ENCODE measurements at places on chromosomes 12 and 14. TPM values are rescaled to one million over a fixed set of nuclear protein-coding genes. Genes with fewer than 3 reads are reported as not detected.

Gene CD163
- total RNA-seq = 19.4 TPM

Gene GABARAPL1
- total RNA-seq = 86.9 TPM

Gene GALNT8
- total RNA-seq = 1.3 TPM

Gene PRB4
- not detected for total RNA-seq

Gene FBLN5
- total RNA-seq = 52.1 TPM

Gene EPYC
- not detected for total RNA-seq

Gene TRHDE
- 10.9 TPM for total RNA-seq

Gene SERPINA12
- not detected for total RNA-seq

Gene TAS2R43
- total RNA-seq = 4.9 TPM

Gene CCDC175
- total RNA-seq = not detected

Gene LUM
- total RNA-seq = 93.7 TPM

All from body of pancreas (tissue), 4 donors.